OCI-LY7 (cell line): ENCODE measurements at places on chromosomes 12 and 14. TPM values are rescaled to one million over a fixed set of nuclear protein-coding genes. Genes with fewer than 3 reads are reported as not detected.

Gene SERPINA1
- not detected in 2 replicates for total RNA-seq

DNA sequence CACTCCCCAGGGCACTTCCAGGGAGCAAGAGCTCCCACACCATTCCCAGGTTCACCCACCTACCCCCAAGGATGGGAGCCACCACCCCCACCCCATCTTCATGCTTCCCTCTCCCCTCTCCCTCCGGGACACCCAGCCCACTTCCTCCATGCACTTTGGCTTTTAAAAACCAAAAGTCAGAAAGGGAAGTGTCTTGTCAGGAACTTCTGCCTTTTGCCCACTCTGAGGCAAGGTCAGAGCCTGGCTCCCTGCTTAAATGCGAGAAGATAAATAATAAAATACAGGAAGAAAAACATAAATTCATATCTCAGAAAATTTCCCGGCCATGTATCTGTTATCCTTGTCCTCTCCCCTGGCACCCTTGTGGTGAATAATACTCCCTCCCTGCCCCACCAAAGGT, 81.6 kb downstream of the PTGER2 start:
- no peak for DNase-seq

Gene GYS2
- not detected in 2 replicates for total RNA-seq

Gene EML5
- 5.2 and 5.6 TPM in 2 replicates for total RNA-seq

- DNase-seq: no peak
These were observed 518.6 kb downstream of the VRK1 start for GRCh38 chr14:97315790-97316189.

DNA sequence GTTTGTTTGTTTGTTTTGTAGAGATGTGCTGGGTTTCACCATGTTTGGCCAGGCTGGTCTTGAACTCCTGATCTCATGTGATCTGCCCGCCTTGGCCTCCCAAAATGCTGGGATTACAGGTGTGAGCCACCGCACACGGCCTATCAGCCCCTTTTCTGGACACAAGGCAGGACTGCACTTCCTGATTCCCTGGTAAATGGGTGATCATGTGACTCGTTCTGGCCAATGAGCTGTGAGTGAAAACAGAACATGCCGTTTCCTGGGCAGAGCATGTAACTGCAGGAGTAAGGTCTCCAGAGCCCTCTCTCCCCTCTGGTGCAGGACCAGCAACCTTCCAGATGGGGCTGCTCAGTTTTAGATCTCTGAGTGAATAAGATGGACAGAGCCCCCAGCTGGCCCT, 92.7 kb downstream of the ITPK1 start:
- peak; percentile 38 for DNase-seq

Gene NEMF
- 67.5 and 79.4 TPM in 2 replicates for total RNA-seq

DNA sequence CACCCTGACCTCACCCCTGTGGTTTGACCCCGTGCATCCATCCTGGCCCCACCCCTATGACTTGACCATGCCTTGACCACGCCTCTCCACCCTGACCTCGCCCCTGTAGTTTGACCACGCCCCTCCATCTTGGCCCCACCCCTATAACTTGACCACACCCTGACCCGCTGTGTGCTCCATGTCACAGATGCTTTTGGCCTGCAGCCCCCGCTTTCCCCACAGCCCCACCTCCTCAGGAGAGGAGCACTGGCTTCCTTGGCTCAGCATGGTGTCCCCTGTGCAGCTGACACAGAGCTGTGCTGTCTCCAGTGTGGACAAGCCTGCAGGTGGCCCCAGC, 269.9 kb upstream of the SFSWAP start:
- DNase-seq: peak; percentile 5

Gene TWF1
- 22.0 and 26.1 TPM in 2 replicates for total RNA-seq

DNA sequence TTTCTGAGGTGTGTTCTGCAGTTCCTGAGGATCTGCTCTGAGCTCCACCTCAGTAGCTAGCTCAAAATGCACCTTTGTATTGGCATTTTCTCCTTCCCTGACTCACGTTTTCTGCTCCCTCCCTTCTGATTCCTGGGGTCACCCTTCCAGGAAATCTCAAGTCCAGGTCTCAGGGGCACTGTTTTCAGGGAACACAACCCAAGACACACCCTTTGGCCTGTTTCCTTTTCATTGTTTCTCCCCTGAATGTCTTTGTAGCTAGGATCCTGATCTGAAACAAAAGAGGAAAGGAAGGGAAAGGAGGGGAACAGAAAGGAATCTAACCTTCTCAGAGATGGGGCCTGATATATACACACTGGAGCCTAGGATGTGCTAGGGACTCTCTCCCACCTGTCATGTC, 7.3 kb upstream of the RIPK3 start:
- no peak for DNase-seq

DNA sequence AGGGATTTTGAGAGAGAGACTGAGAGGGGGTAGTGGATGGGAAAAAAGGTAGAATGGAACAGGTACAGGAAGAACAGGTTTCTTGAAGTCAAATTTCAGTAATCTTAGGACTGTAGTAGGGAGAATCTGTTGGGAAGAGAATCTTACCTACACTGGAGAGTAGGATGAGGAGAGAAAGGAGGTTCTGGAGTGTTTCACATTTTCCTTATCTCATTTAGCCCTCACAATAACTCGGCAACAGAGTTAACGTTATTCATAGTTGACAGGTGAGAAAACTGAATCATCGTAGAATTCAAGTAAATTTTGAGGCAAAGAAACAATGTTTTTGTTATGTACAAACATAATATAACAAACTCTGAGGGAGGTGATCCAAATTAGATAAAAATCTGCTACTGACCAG, 17.2 kb upstream of the STRN3 start:
- DNase-seq: no peak

Gene NR4A1
- total RNA-seq: 28.1 and 29.0 TPM in 2 replicates
